ENCODE measurements at places on chromosomes 7 and 10.

GRCh38 chr7:111029574-111030251 is 61.2 kb upstream of the LRRN3 start:
- DNase-seq, result peak; percentile 53

GRCh38 chr10:84537447-84537931 is 209.1 kb downstream of the CCSER2 start:
- DNase-seq, result peak; percentile 20

DNA sequence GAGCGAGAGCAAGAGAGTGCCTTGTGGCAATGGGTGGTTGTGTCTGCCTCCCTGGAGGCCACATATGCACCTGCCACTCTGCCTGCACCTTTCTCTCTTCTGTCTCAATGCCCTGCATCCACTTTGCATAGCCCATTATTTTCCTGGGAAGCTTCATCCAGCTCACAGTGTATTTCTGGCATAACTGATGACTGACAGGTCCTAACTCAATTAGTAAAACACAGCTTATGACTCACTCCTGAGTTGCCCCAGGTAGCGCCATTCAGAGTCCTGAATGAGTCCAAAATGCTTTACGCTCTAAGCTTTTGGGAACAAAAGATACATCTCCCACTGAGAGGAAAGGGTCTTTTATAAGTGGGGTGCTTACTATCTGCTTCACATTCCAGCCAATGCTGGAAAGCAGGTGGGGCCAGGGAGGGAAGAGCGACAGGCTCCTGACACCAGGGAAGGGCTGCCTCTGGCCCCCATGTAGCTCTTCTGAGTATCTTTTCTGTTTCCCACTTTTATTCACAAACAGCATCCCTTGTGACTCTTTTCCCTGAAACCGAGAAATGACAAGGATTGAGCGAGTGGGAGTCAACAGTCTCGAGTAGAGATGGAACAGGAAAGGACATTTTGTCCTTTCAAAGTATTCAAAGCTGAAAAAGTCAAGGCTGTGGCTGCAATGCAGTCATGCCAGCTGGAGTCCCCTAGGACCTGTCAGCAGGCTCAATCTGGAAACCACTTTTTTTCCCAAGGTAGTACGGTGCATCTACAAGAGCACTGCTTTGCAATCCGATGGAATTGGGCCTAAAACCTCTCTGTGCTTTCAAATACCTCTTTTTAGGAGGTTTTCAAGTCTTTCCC is 479.3 kb upstream of the PODXL start:
- DNase-seq, result no peak

DNA sequence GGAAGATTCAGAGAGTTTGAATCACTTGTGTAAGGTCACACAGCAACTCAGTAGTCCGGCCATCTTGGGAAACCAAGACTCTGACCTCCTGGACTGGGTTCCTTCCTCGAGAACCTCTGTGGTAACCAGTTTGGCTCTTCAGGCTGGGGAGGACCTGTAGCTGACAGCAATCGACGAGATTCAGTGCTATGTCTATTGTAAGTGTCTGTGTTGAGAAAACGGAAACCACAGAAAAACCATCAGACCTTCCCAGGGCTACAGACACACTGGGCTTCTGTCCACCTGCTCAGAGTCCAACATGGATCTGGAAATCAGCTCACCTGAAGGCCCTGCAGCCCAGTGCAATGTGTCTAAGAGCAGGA is 403.7 kb downstream of the RPS24 start:
- DNase-seq, result no peak

DNA sequence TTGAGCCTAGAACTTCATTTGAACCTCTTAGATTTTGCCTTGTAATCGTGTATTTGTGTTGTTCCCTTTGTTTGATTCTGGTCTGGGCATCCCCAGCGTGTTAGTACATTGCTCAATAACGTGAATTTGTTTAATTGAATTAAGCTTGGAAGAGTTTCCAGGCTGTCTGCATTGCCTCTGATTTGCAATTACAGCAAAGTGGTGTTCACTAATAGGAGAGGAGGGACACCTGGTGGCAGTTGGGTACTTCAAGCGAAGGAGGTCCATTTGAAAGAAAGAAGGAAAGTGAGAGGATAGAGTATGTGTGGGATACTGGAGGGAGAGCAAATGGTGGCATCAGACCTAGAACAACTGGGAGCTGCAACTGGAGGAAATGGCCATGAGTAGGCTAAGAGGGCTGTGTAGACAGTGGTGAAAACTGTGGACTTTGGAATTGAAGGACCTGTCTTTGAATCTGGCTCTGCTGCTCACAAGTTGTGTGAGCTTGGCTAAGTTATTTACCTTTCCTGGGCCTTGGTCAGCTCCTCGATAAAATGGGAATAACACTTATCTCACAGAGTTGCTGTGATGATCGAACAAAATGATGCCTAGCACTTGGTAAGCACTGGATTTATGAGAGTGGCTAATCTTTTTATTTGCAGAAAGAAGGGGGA is 15.1 kb downstream of the LSMEM1 start:
- no peak for DNase-seq

- DNase-seq, result no peak
Observed at GRCh38 chr7:104064969-104065387, 75.5 kb upstream of the RELN start.

- DNase-seq, result no peak
Observed at GRCh38 chr10:6185039-6185716, 17.6 kb upstream of the PFKFB3 start.

- DNase-seq, result no peak
Observed at GRCh38 chr7:156102267-156102666, 290.0 kb upstream of the SHH start.

DNA sequence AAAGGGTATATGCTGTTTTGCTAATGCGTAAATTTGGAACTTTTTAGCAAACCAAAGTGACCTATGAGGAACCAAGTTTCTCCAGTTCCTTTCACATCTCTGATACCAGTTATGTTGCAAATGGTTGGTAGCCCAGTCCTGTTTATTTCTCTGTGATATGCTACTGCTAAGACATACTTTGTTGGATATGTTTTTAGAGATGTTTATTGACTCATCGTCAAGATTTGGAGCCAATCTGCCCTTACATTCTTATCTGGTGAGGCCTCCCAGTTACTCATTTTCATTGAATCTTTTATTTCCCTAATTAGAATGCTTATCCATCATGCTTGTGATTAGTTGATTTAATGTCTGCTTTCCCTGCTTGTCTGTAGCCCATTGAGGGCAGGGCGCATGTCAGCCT is 58.9 kb downstream of the LRGUK start:
- no peak for DNase-seq

DNA sequence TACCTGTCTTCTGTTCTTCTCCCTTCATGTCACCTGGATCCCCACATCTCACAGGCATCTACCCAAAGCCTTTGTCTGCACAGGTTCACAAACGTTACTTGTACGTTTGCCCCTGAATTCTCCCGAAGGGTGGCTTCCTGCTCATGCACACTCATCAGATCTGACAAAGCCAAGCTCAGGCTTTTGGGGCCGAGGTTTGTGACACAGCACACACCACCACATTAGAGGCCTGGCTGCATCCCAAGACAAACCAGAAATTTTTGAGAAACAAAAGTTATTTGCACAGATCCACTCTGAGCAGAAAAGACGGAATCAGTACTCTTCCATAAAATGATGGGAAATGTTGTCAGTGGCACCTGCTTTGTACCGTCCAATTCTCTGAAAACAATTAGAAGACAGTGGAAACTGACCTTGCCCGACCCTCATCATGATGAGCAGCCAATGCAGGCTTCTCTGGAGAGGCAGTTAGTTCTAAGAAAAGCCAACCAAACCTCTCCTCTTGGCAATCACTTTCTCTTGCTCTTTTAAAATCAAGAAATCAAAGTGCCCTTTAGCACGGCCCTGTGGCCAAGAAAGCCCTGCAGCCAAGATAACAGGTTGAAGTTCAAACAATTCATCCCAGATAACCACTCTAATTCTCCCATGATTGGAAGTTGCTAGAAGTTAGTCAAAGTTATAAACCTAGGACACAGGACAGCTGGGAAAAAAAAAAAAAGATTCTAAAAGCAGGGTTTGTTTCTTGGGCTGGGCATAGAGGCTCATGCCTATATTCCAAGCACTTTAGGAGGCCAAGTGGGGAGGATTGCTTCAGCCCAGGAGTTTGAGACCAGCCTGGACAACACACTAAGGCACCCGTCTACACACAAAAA is 13.6 kb upstream of the SVIL start:
- no peak for DNase-seq

DNA sequence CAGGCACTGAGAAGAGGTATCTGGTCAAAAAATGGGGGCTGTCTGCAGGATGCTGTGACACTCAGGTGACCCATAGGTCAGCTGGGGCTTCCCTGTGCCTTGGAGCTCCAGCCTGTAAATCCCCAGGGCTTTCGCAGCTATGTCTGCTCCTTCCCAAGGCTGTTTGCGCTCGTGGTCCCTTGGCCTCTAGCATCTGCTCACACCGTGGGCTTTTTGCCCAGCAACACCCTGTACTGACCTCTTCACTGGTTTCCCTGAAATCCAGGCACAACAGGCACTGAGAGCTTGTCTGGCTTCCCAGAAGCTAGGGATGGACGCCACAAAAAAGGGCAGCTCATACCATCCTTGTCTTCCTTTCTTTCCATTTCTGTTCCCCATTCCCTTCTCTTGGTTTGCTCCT is 280.3 kb upstream of the HABP2 start:
- no peak for DNase-seq

- no peak for DNase-seq
Observed at GRCh38 chr7:33950047-33950714, 44.8 kb downstream of the BMPER start.

DNA sequence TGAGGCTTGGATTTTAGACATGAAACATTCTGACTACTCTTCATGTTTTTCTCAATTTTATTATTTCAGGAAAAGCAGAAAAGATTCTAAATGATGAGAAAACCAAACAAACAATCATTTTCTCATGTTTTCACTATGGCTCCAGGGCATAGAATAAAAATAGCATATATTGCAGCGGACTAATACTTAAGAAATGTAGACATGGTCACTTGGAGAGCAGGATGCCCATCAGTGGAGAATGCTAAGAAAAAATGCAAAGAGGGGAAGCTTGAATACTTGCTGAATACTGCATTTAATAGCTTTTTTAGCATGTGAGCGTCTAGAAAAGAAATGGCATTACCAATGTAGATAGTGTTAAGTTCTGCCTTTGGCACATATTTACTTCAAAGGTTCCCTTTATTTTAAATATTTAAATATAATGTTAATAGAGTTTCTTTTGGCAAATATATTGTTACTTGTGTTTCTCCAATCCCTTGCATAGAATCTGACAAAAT is 107.9 kb downstream of the PPP1R17 start:
- DNase-seq, result no peak

- DNase-seq, result no peak
Observed at GRCh38 chr7:127366680-127367079, 25.8 kb downstream of the ZNF800 start.

- DNase-seq, result no peak
Observed at GRCh38 chr10:110919349-110919931, at the start of gene SHOC2. Gene SHOC2 (plus strand): TSS chr10:110919604. CDS start chr10:110964359, 44,755 bp downstream.

DNA sequence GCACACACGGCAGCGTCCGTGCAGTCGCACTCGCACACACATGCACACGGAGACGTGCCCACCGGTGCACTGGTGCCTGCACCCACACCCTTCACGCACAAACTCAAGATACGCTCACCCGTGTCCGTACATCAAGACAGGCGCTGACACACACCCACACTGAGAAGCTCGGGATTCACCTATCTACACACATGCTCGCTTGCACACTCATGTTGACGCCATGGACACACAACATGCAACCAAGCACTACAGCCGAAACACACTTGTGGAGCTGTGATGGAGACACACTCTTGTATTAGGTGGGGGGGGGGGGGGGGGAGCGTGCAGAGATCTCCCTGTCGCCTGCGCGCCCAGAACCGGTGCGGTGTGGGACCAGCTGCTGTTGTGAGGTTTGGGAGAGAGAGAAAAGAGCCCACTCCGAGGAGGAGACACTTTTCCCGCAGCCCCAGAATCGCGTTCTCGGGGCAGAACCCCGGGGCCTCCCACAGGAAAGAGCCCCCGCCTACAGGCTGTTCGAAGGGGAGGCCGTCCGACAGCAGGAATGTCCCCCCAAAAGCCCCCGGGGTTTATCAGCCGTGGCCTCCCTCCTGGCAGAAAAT is 605 bp upstream of the NFKB2 start:
- no peak for DNase-seq

- no peak for DNase-seq
Observed at GRCh38 chr10:9331583-9332008, 1277.1 kb downstream of the GATA3 start.

DNA sequence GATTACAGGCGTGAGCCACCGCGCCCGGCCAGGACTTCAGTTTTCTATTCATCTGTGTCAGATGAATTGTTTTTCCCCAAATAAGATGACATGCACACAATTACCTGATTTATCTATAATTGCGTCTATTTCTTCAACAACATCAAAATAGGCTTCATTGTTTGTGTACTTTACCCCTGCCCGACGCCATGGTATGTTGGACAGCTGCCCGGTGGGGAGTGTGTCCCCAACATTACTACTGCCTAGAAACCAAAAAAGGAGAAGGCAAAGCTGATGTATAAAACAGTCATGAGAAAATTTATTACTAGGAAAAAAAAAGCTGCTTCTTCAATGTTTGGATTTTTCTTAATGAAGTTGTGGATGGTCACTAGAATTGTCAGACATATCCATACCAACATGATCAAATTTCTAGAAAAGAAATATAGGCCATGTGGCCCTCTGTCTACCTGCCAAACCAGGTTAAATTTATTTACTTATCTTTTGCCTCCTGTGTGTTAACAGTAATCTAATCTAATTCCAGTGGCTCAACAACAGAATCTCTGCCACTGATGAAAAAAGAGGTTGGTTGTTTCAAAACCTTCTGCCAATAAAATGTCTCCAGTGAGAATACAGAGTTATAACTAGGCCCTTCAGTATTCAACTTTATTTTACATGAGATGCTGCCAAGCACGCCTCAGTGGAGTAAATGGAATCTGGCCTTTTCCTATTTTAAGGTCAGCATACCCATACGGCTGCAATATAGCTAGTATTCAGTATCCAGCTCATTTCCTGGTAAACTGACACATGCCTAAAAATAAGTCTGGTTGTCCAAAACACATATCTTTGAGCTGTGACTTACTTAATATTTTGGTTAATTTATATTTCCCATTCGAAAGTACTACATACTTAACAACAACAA is 16.5 kb downstream of the AP3M1 start:
- DNase-seq, result no peak

DNA sequence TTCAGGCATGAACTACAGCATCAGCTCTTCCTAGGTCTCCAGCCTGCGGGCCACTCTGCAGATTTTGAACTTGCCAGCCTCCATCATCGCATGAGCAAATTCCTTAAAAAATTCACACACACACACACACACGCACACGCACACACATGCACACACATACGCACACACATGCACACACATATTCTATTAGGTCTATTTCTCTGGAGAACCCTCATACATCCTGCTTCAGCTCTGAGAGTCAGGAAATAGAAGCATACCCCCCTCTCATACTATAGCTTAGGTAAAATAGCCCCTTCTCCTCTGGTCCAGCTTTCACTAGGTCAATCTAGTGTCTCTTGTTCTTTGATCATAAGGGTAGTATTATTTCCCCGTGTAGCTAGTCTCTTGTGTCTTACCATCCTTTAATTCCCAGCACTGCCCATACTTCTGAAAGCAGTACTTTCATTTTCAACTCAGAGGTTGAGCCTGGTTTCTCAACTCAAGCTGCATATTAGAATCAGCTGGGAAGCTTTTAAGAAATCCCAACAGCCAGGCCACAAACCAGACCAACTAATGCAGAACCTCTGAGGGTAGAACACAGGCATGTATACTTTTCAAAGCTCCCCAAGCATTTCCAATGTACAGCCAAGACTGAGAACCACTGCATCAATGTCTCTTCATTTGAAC is 30.9 kb upstream of the ITGB8 start:
- no peak for DNase-seq

Data from activated CD4-positive, alpha-beta T cell treated with anti-CD3 and anti-CD28 coated beads for 24 hours (primary cell).